Ovary (tissue), 10 donors: ENCODE measurements at places on chromosomes 11 and 22. TPM values are rescaled to one million over a fixed set of nuclear protein-coding genes. Genes with fewer than 3 reads are reported as not detected.

- no peak for DNase-seq
Measured at GRCh38 chr11:67306769-67307544, 3.6 kb downstream of the SSH3 start.

Gene WNT11
- 2.2 TPM for total RNA-seq

Gene PLAAT5
- 3.0 TPM for total RNA-seq

- DNase-seq: no peak
Measured at GRCh38 chr11:13834463-13834862, 128.1 kb upstream of the SPON1 start.

Gene COX8A
- total RNA-seq: 339 TPM

GRCh38 chr22:40453671-40454070 lies 83.3 kb downstream of the SGSM3 start:
- DNase-seq: no peak

GRCh38 chr11:66680966-66681645 lies 3.4 kb upstream of the RBM4B start:
- DNase-seq: no peak
